Spinal cord (tissue), 10 donors: ENCODE measurements at places on chromosomes 1 and 21. TPM values are rescaled to one million over a fixed set of nuclear protein-coding genes. Genes with fewer than 3 reads are reported as not detected.

The RO60 gene
- total RNA-seq = 254 TPM

The SPRR1A gene
- total RNA-seq = not detected

The RBBP5 gene
- total RNA-seq = 19.2 TPM

The HSD3B1 gene
- 0.61 TPM for total RNA-seq

The SHC1 gene
- total RNA-seq = 28.5 TPM

The RIPPLY3 gene
- total RNA-seq = not detected

The AK4 gene
- 31.2 TPM for total RNA-seq

- H3K4me1 ChIP-seq = no peaks in the 10 kb centered on the region
- H3K4me3 ChIP-seq = no peak overlapping the region
- DNase-seq = no peak
- H3K36me3 ChIP-seq = no peaks in the 10 kb centered on the region
- no peaks in the 10 kb centered on the region for H3K27me3 ChIP-seq
- H3K27ac ChIP-seq = no peak overlapping the region
These were observed 68.8 kb upstream of the RGS1 start for GRCh38 chr1:192506741-192507155.

DNA sequence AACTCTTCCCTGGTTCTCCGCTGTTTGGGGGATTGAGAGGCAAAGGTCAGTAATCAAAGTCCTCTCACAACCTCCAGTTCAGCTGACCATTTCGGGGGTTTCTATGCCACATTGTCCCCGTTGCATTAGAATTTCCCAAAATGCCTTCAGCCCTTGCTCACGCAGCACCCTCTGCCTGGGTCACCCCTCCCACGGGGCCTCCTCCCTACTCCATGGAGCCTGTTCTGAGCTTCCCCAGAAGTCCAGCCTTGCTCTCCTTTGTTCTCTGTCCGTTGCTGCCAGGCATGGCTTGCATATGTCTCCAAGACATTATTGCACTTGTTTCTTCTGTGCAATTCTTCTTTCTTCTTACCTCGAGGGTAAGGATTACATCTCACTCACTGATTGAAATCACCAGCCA, 16.5 kb downstream of the DMRTB1 start:
- no peak for DNase-seq
- H3K36me3 ChIP-seq = no peaks in the 10 kb centered on the region
- H3K4me3 ChIP-seq = no peak overlapping the region

DNA sequence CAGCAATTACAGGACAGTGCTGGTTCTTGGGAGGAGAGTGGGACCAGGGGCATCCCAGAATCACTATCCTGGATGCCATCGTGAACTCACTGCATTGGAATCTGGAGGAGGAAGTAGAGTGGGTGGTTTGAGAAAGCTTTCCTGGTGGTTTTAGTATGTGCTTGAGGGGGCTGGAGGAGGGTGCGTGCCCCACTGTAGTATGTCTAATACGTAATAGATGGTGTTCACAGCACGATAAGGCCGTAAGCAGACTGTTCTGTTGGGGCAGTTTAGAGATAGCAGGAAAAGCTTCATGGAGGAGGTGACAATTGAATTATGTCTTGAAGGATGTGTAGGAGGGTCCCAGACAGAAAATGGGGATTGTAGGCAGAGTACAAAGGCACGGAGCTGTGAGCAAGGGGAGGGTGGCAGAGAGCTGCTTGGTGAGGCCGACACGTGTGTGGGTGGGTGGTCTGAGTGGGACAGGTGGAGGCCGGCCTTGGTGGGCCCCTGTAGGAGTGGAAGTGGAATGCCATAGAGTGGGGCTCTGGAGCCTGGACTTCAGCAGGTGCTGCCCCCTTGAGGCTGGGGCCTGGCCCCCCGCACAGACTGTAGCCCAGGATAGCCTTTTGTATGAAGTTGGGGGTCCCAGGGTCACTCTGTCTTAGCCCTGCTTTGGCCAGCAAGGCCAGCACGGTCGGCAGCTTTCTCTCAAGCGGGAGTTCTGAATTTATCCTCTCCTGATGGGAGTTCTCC, 37.0 kb downstream of the IL6R start:
- H3K4me1 ChIP-seq = no peaks in the 10 kb centered on the region

- no peak overlapping the region for H3K4me3 ChIP-seq
- no peaks in the 10 kb centered on the region for H3K36me3 ChIP-seq
- no peak for DNase-seq
- H3K27me3 ChIP-seq = no peaks in the 10 kb centered on the region
These were observed 34.9 kb upstream of the TSNAX start for GRCh38 chr1:231493421-231494185.

- H3K4me1 ChIP-seq = peaks cover 34% of the 10 kb centered on the region
- H3K36me3 ChIP-seq = no peaks in the 10 kb centered on the region
- H3K27ac ChIP-seq = peak overlapping the region; percentile 44
- H3K4me3 ChIP-seq = no peak overlapping the region
- DNase-seq = no peak
These were observed 130.5 kb downstream of the TMEM53 start for GRCh38 chr1:44543786-44544185.

- H3K4me1 ChIP-seq = no peaks in the 10 kb centered on the region
- no peaks in the 10 kb centered on the region for H3K36me3 ChIP-seq
- H3K27ac ChIP-seq = no peak overlapping the region
- no peak overlapping the region for H3K4me3 ChIP-seq
- H3K27me3 ChIP-seq = no peaks in the 10 kb centered on the region
- DNase-seq = no peak
These were observed 57.2 kb upstream of the HMCN1 start for GRCh38 chr1:185676969-185677368.

GRCh38 chr21:36209626-36210171, 53.1 kb downstream of the DOP1B start:
- H3K4me1 ChIP-seq = no peaks in the 10 kb centered on the region
- no peaks in the 10 kb centered on the region for H3K27me3 ChIP-seq
- H3K27ac ChIP-seq = no peak overlapping the region
- peaks cover 32% of the 10 kb centered on the region for H3K36me3 ChIP-seq

DNA sequence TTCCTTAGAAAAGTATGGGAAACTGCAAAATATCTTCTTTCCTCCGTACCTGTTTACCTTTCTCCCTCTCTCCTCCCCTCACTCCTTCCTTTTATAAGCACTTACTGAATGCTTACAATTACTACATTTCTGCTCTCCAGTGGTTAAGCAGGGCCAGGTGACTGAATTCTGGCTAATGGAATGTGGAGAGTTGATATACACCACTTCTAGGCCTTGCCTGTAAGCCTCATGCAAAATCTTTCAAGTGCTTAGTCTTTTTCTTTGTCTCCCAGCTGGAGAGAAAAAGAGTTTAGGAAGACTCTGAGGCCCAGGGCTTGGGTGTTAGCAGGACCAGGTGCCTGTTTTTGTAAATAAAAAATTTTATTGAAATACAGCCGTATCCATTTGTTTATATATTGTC, 77.7 kb upstream of the CACNA1E start:
- no peaks in the 10 kb centered on the region for H3K27me3 ChIP-seq
- DNase-seq = no peak
- H3K27ac ChIP-seq = no peak overlapping the region

GRCh38 chr1:208997726-208998312, 585.7 kb upstream of the CAMK1G start:
- H3K4me1 ChIP-seq = no peaks in the 10 kb centered on the region
- no peak overlapping the region for H3K4me3 ChIP-seq
- H3K36me3 ChIP-seq = no peaks in the 10 kb centered on the region
- no peak overlapping the region for H3K27ac ChIP-seq
- H3K27me3 ChIP-seq = no peaks in the 10 kb centered on the region
- no peak for DNase-seq

DNA sequence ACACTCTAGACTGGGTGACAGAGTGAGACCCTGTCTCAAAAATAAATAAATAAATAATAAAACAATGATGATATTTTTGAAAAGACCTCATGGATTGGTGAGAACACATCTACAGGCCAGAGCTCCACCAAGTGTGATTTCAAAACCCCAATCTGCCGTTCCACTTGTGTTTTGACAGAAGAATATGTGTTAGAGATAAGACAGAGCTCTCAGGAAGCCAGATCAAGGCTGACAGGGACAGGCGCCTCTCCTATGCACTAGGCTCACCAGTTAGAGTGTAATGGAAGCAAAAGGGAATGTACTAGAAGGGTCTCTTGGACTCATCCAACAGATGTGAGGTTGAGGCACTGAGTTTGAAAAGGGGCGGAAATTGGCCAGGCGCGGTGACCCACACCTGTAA, 110.7 kb upstream of the ERRFI1 start:
- no peak overlapping the region for H3K4me3 ChIP-seq
- DNase-seq = no peak
- H3K36me3 ChIP-seq = no peaks in the 10 kb centered on the region
- H3K27me3 ChIP-seq = no peaks in the 10 kb centered on the region

DNA sequence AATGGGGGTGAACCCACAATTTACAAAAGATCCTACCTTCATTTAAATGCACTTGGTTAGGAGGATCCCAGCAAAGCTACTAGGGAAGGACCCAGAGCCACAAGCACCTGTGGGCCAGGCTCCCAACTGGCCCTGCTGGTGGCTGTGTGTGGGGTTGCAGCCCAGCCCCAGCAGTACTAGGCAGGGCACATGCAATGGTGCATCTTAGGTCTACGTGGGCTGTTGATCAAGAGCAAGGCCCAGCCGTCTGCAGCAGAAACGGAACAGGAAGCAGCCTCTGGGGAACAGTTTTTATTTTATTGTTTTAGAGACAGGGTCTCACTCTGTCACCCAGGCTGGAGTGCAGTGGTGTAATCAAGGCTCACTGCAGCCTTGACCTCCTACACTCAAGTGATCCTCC, 134.1 kb upstream of the RAB4A start:
- H3K4me3 ChIP-seq = no peak overlapping the region
- no peaks in the 10 kb centered on the region for H3K27me3 ChIP-seq
- H3K27ac ChIP-seq = no peak overlapping the region
- no peak for DNase-seq
